ENCODE measurements at places on chromosomes 3 and 15. TPM values are rescaled to one million over a fixed set of nuclear protein-coding genes. Genes with fewer than 3 reads are reported as not detected.

SLC38A3 gene
- 0.67 TPM for total RNA-seq

IL12A gene
- total RNA-seq, result 0.83 TPM

KLF15 gene
- 0.61 TPM for total RNA-seq

GOLGA6L10 gene
- total RNA-seq, result 4.8 TPM

PLSCR5 gene
- not detected for total RNA-seq

TMCO5A gene
- total RNA-seq, result not detected

SLC12A8 gene
- 24.8 TPM for total RNA-seq

CASR gene
- not detected for total RNA-seq

DISP2 gene
- 1.4 TPM for total RNA-seq

SMAD6 gene
- not detected for total RNA-seq

PXK gene
- 42.2 TPM for total RNA-seq

SERPINI2 gene
- not detected for total RNA-seq

C3orf22 gene
- total RNA-seq, result not detected

BAHD1 gene
- 13.7 TPM for total RNA-seq

GRK7 gene
- under 0.01 TPM for total RNA-seq

FEZF2 gene
- not detected for total RNA-seq

MITF gene
- 5.7 TPM for total RNA-seq

SNTN gene
- not detected for total RNA-seq

KNG1 gene
- total RNA-seq, result not detected

APH1B gene
- 15.9 TPM for total RNA-seq

CHRD gene
- total RNA-seq, result not detected

PLA2G4E gene
- 0.45 TPM for total RNA-seq

AADACL2 gene
- total RNA-seq, result not detected

CCNB2 gene
- total RNA-seq, result 2.8 TPM

CCDC50 gene
- total RNA-seq, result 74.8 TPM

ANKRD63 gene
- not detected for total RNA-seq

AMOTL2 gene
- total RNA-seq, result 144 TPM

DUOX1 gene
- total RNA-seq, result 44.4 TPM

SST gene
- not detected for total RNA-seq

CLSTN2 gene
- 0.16 TPM for total RNA-seq

PXYLP1 gene
- total RNA-seq, result 2.5 TPM

ULK4 gene
- 9.2 TPM for total RNA-seq
